ENCODE measurements at places on chromosomes 12 and 14.

GRCh38 chr14:52305014-52305413 lies 9.1 kb upstream of the PTGER2 start:
- no peak for DNase-seq

DNA sequence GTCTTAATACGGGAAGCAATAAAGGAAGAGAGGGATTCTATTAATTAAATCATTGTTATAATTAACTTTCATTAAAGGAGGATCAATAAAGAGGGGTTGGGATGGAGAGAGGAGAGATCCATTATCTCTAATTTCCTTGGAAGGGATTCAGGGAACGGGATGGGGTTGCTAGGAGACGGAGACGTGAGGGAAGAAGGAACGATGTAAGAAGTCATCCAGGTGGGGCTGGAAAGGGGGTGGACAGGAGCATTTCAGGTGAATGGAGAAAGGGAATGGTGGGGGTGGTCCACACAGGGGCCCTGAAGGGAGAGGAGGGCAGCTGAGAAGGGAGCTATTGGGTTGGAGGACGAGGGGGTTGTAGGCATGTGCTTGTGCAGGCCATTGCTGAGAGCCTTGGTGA lies 17.2 kb downstream of the CALCOCO1 start:
- DNase-seq, result no peak

DNA sequence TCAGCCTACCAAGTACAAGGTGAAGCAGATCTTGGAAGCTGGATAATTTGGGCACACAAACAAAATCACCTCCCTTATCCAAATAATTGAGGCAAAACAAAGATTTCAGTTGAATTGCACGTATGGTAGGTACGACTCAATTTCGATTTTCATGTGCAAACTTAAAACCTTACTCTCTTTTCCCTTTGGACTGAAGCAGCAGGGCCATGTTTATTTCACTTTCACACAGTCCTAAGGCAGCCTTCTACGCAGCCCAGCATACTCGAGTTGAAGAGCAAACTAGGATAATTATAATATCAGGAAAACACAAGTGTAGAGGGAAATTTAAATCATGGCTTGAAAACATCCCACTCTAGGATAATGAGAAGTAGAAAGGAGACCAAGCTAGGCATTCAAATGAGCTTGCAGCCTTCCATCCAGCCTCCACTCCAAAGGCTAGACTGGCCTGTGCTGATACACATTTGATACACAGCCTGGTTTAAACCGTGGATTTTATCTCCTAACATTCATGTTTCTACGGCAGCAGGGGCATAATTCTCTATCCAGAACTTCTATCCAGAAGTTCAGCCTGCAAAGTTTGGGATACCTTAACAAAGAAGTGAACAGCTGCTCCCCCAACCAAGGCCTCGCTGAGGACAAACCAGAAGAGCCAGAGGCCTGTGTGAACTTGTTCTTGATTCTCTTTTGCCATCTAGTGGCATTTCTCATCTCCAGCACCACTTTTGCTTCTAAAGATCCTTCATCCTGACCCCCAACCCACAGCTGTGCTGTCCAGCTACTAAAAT lies 2.4 kb upstream of the RNASE7 start:
- DNase-seq, result peak; percentile 86

GRCh38 chr14:76261371-76261811 lies 109.7 kb downstream of the GPATCH2L start:
- peak; percentile 42 for DNase-seq

DNA sequence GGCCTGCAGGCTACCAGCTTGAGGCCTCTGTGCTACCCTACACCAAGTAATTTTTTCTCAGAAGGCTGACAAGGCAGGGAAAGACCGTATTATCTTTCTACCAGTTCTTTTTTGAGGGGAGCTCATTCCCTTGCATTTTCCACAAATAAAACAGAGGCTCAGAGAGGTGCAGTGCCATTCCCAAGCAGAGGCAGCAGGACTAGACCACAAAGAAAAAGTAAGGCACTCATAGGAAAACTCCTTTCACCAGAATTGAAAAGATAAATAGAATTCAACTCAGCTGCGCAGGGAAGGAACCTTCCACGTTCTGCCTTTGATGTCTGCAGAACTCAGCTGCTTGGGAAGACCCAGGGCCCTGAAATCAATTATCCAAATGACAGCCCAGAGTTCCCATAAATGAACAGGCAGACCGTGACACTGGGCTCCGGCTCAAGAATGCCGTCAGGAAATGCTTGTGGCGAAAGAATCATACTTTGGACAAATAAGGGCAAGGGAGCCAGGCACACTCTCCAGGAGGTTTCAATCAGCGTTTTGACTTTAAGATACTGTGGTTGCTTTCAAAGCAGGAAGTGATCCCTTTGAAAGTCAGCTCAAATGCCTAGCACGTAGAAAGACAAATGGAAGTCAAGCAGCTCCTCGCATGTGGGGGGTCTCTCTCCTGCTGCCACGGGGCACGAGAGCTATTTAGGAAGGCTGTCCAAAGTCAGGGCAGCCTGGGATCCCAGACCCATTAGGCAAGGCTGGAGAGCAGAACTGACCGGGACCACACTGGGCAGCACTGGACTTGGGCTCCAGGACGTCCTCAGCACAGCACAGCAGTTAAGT lies 14.0 kb downstream of the KCTD10 start:
- DNase-seq, result peak; percentile 91
